HL-60 (cell line): ENCODE measurements at places on chromosomes 7 and 10.

- DNase-seq, result no peak
Measured at GRCh38 chr10:3418041-3418754, 245.6 kb upstream of the PITRM1 start.

DNA sequence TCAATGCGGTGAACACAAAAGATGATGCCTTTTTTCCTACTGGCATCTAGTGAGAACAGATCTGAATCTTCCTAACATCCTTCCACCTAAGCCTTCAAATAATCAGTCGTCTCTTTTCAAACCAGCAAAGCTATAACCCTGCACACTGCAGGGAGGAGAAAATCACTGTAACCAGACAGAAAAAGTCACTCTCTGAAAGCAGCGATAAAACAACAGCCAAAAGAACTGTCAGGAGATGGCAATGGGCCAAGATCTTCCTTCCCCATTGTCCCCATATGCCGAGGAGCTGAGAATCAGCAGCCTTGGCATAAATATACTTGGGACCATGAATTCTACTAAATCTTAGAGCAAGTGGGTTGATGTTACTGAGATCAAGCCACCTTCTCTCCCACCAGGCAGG, 13.1 kb downstream of the FZD9 start:
- DNase-seq, result no peak

GRCh38 chr7:128933180-128933891, 4.4 kb upstream of the IRF5 start:
- DNase-seq, result peak; percentile 60

DNA sequence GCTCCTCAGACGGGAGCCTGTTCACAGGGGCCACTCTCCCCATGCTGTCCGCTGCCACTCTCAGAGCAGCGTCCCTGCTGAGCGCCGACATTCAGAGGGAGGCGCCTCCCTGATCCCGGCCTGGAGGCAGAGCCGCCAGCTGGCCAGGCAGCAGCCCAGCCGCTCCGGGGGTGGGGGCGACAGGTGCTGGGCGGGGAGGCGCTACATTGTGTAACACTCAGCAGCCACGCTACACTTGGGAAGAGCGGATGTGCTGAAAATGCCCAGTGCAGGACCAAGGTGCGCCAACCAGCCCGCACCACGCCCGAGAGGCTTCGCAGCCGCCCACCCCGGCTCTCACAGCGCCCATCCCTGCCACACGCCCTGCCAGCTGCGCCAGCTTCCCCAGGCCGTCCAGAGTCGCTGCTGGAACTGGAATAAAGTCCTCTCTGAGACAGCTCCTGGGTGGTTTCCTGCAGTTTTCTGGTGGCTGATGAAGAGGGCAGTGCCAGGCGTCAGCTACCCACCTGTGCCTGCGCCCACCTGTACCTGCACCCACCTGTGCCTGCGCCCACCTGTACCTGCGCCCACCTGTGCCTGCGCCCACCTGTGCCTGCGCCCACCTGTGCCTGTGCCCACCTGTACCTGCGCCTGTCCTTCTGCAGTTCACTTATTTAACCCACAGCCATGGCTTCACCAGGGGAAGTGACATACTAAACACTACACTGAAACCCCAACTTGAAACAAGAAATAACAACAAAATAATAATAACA, 25.7 kb downstream of the STK32C start:
- DNase-seq, result no peak

DNA sequence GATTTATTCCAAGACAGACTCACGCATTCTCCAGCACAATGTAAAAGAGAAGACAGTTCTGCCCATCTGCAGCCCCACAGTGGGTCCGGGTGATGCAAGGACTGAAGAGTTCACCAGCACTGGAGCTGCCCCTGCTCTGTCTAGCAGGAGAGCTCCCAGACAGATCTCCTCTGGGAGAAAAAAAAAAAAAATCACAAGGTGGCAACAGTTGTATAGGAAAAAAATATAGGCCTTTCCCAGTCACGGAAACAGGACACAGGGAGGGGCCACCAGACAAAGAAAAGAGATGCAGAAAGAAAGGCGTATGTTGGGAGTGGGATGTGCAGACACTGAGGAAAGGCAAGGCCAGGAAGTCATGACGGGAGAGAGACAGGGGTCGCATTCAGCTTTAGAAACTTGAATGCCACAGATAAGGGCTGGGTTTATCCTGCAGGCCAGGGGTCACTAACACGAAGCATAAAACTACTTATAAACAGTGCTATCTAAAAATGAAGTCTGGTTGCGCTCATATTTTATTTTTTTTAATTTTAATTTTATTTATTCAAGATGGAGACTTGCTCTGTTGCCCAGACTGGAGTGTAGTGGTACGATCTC, 54.1 kb downstream of the FAM171A1 start:
- DNase-seq, result no peak

DNA sequence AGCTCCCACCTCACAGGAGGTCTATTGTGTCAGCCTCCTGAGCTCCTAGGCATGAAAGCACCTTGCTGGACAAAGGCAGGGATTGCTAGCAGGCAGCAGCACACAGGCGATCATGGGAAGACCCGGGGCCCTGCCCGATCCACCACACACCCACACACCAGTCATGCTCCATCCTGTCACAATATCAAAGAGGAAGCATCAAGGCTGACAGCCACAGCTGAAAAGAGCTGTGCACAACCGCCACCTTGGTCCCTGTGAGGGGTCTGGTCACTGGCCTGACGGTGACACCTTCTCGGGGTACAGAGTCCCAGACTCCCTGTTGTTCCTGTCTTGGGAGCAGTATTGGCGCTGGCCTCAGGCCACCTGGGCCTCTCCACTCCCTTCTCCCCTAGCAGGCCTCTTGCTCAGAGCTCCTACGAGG, 89.7 kb upstream of the RET start:
- peak; percentile 79 for DNase-seq

DNA sequence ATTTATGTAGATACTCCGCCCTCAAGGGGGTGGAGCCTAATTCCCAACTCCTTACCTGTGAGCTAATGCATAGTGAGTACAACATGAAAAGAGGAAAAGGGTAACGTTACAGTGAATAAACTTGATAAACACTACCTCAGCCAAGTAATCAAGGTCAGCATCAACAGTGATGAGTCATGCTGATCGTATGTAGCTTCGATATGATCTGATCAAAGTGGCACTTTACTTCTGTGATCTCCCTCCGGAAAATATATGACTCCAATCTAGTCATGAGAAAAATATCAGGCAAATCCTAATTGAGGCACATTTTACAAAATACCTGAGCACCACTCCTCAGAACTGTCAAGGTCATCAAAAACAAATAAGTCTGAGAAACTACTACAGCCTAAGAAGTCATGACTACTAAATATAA, 70.4 kb downstream of the VTI1A start:
- no peak for DNase-seq

DNA sequence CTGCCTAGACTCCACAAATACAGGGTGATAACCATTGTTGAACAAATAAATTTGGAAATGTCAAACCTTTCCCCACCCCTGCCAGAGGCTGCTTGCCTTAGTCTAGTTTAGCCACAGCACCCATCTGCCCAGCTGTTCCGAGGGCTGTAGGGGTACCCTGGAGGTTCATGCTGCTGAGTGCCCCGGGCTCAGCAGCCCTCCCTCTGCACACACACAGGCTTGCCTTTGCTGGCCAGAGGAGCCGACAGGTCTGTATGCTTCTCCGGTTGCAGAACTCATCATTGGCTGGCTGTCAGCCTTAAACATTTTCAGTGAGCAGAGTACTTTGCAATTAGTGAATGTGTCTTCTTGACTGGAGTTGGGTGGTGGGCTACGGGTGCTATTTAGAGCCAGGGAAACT, 122.9 kb downstream of the NRF1 start:
- DNase-seq, result no peak

DNA sequence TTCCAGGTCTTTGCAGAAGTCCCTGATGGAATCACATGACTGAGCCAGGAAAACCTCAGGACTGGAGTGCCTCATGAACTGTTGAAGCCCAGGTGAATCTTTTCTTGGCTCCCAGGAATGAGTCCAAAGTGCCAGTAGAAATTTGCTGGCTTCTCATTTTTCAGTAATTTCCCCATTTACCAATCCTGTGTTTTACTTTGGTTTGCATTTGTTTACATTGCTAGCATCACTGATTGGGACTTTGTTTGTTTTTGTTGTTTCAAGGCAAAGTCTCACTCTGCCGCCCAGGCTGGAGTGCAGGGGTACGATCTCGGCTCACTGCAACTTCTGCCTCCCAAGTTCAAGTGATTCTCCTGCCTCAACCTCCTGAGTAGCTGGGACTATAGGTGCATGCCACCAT, 1.6 kb upstream of the ZNF12 start:
- DNase-seq, result no peak

- DNase-seq, result no peak
Measured at GRCh38 chr10:119446441-119447277, 95.9 kb downstream of the RGS10 start.

DNA sequence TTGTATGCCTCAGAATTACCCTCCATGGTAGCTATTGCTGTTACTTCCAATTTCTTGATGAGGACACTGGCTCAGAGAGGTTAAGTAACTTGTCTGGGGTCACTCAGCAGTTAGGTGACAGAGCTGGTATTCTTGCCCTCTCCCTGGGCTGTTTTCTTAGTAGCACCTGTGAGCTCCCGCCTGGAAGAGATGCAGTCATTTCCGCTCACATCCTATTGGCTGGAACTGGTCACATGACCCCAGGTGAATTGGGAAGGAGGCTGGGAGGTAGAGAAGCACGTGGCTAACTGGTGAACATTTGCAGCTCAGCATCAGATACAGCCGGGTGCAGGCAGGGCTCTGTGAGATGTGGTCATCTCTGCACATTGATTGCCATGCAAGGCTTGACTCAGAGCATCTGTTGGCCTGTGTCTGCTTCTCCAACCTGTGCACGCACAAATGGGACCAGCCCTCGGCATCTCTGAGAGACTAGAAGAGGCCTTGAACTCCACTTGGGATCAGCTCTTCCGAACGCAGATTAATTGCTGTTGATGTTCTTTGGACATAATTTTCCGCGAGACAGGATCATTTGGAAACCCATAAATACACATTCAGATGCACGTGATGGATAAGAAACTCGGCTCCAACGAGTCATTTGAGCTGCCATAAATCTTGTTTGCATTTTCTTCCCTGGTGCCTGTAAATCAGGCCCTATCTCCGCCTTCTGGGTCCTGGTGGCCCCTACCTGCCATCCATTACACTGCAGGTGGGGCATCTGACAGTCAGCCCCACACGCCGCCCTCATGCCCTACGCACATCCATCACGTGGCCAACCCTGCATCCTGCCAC, 42.8 kb downstream of the MYL10 start:
- DNase-seq, result no peak

GRCh38 chr7:1853431-1853985, 183.4 kb downstream of the ELFN1 start:
- DNase-seq, result no peak

GRCh38 chr7:43196379-43196778, 83.9 kb downstream of the HECW1 start:
- no peak for DNase-seq

- DNase-seq, result no peak
Measured at GRCh38 chr10:109963439-109963838, 40.1 kb upstream of the XPNPEP1 start.

DNA sequence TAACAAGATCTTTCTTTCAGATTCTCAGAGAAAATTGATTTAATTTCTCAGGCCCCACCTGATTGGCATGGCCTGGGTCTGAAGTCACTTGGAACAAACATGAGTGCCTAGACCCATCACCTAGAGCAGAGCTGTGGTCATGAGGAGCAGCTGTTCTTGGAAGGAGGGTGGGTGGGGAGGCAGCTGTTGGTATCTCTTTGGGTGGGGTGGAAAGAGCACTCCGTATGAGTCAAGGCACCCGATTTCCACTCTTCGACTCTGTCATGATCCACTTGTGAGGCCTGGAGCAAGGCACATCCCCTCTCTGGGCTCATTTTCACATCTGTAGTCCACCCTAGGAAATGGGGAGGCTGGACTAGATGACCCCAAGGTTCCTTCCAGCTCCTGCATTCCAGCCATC, 156.7 kb downstream of the C10orf105 start:
- DNase-seq, result no peak

- no peak for DNase-seq
Measured at GRCh38 chr7:480531-481218, 39.0 kb downstream of the PDGFA start.

- DNase-seq, result no peak
Measured at GRCh38 chr10:12042409-12042796, 206 bp downstream of the UPF2 start.

DNA sequence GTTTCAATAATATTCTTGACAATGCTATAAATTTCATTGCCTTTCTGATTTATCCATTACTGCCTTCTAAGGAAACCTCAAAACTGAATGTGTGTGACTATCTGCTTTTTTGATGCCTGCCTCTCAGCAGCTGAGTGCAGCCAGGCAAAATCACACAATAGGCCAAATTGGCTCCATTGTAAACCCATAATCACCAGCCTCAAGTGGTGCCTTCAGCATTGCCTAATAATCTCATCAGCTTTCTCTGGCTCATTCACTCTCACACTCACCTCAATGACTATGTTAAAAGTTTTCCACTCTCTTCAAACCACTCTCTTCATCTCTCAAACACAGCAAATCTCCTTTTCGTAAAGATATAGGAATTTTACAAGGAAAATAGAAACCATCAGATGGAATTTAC, 182.5 kb upstream of the COL1A2 start:
- no peak for DNase-seq

- DNase-seq, result no peak
Measured at GRCh38 chr10:44278837-44279324, 106.0 kb downstream of the CXCL12 start.

DNA sequence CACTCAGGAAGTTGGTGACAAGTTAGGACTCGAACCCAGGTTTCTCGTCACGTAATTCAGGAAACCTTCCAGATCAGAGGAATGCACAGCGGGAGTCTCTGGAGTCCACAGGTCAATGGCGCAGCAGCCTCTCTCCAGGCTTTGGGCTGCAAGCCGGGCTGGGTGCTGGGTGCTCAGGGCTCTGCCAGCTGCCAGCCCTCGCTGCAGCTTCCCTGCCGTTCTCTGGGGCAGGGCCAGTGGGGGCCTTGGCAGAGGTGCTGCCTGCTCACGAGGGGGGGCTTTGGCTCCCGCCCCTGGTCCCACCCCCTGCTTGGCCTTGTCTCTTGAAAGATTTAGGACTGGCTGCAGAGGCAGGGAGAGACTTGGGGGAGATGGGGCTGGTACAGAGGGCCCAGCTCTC, at the start of gene TACR2:
TSS of gene TACR2 (minus strand) at position 224 of the 400 bp plus-strand sequence. CDS start 595 bp downstream, outside the sequence.
- no peak for DNase-seq

DNA sequence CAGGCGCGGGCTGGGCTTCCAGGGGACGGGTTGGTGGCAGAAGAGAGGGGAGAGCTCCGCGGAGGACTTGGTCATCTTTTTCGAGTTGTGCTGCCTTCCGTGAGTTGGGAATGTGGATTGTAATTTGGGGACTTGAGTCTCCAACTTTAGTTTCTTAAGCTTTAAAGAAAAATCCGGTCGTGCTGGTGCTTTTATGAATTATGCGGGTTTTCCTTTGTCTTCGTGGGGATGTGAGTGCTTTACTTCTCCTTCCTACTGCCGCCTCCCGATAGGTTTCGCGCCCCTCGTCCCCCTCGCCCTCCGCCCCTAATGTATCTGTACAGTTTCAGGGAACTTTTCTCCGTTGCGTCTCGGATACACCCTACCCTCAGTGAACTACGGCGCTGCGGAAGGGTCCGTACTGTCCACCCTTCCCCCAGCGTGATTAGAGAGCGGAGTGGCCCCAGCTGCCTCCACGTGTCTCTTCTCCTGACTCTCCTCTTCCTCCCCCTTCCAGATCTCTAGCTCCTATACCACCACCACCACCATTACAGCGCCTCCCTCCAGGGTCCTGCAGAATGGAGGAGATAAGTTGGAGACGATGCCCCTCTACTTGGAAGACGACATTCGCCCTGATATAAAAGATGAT, 649 bp downstream of the SCD start:
- DNase-seq, result peak; percentile 15
